CD4-positive, alpha-beta T cell (primary cell): ENCODE measurements at places on chromosomes 11 and 22. TPM values are rescaled to one million over a fixed set of nuclear protein-coding genes. Genes with fewer than 3 reads are reported as not detected.

DNA sequence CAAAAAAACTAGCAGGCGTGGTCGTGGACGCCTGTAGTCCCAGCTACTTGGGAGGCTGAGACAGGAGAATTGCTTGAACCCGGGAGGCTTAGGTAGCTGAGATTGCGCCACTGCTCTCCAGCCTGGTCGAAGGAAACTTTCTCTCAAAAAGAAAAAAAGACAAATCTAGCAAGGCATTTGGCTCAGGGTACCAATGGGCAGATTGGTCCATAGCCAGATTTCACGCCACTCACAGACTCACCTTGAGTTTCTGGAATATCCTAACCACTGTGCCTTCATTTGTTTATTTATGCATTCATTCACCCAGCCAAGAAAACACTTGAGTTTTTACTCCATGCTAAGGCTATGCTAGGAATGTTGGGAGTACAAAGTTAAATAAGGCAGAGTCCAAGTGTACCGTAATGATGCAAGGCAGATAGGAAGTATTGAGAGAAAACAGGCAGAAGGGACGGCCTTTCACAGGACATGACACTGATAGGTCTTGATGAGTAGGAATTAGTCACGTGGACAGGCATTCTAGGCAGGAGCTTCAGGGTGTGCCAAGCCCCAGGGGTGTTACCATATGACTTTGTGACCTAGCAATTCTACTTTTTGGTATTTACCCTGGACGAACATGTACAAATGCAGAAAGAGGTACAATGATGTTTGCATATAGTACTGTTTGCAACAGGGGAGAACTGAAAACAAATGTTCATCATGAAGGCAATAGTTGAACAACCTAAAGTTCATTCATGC, 3.0 kb upstream of the PACSIN3 start:
- no peak for DNase-seq

DNA sequence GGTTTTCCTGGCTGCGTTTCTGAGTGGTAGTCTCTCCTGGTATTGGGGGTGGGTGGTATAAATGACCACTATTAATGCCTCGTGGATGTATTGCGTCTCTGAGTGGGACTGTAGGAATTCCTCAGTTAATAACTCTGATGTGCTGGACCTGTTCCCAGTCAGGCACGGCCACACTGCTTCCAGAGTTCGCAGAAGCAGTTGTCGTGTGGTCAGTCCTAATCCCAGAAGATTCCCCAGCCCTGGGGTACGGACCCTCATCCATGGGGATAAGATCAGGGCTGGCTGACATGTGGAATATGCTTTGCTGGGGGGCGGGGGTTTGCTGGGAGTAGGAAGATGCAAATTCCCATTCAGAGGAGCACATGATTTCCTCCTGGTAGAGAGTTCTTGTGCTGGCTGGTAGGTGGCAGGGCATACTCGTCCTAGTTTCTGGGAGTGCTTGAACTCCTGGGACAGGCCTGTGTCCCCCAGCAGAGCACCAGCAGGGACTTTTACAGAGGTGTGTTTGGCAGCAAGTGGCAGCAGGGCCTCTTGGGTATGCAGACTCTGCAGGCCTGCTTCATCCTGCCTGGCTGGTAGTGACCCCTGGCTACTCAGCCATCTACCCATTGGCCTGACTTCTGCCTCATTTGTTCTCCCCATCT, 157.4 kb downstream of the NAV2 start:
- DNase-seq: no peak

GRCh38 chr11:73889019-73889418, 12.2 kb downstream of the PAAF1 start:
- DNase-seq: no peak

DNA sequence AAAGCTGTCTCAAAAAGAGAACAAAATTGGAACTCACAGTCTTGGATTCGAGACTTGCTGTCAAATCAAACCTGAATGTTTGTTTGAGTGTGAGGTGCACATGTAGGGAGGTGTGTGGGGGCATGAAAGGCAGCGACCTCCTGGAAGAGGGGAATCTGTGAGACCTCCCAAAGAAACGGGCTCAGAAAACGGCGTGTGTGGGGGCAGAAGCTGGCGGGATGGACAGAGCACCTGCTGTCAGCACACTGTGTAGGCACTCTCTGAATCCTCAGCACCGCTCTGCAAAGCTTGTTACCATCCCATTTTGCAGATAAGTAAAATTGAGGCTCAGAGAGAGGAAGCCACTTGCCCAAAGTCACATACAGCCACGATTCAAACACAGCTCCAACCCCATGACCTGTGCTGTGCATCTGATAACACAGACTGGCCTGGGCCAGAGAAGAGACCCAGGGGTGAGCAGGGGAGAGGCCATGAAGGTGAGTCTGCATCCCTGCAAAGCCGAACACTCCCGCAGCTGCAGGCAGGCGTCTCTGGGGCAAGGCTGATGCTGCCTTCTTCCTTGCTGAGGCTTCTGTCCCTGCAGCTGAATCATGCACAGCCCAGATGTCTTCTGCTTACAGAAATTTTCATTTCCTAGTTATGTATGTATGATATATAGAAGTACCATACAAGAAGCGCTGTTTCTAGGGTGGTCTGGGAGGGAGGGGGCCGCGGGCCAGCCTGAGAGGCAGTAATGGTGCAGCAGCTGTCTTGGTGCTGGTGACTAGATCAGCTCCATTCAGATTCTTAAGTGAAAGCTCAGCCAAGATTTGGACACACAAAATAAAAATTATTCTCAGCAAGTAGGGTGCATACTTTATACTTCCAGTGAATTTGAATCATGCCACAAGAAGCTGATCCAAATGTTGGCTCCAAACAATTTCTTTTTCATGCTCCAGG, 67.3 kb upstream of the SHISAL1 start:
- DNase-seq: no peak

DNA sequence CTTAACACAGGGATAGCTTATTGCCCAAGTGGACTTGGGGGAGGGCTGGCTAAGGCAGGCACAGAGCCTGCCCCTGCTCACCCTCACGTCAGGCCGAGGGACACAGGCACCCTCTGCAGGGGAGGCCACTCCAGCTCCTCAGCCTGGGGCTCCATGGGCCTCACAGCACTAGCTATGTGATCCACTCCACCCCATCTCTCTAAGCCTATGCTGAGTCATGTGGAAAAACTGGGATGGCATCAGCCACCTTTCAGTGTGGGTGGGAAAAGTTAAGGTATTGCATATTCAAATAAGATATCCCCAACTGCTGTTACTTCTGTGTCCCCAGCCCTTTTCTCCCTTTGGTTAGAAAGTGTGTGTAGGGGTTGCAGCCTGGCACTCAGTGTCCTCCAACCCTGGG, 22.3 kb downstream of the RANGAP1 start:
- no peak for DNase-seq

- no peak for DNase-seq
These were observed 64.2 kb upstream of the BLID start for GRCh38 chr11:122179961-122180834.

The CRYBB3 gene
- not detected for total RNA-seq

The FGF19 gene
- total RNA-seq: not detected

The KRTAP5-10 gene
- total RNA-seq: not detected

The MUC5AC gene
- total RNA-seq: not detected

The SMTNL1 gene
- not detected for total RNA-seq
